Uterus (tissue), 4 donors: ENCODE measurements at places on chromosomes 7 and 10. TPM values are rescaled to one million over a fixed set of nuclear protein-coding genes. Genes with fewer than 3 reads are reported as not detected.

Gene MBL2
- not detected for total RNA-seq

Gene LRIT1
- total RNA-seq, result not detected

Gene CALML3
- total RNA-seq, result not detected

Gene RADIL
- 1.0 TPM for total RNA-seq

Gene OR9A2
- 1.0 TPM for total RNA-seq

Gene FFAR4
- total RNA-seq, result not detected

Gene WNT8B
- total RNA-seq, result not detected

Gene TMEM213
- not detected for total RNA-seq

Gene MRPS17
- 11.7 TPM for total RNA-seq

Gene KCNH2
- 32.7 TPM for total RNA-seq

Gene BAMBI
- 10.0 TPM for total RNA-seq

Gene C10orf62
- total RNA-seq, result not detected

Gene PON3
- total RNA-seq, result not detected

Gene ADRB1
- not detected for total RNA-seq

Gene PDK4
- 133 TPM for total RNA-seq

Gene ITGA8
- 46.1 TPM for total RNA-seq

Gene NPC1L1
- total RNA-seq, result 0.49 TPM

Gene C10orf67
- not detected for total RNA-seq

Gene PAX4
- total RNA-seq, result not detected

Gene IDI2
- total RNA-seq, result not detected

Gene TMEM176A
- total RNA-seq, result 13.5 TPM

Gene TCTN3
- 32.6 TPM for total RNA-seq

Gene NHLRC2
- 9.0 TPM for total RNA-seq

Gene LRRC17
- total RNA-seq, result 180 TPM

Gene DNAH11
- 2.8 TPM for total RNA-seq
